SW480 (cell line): ENCODE measurements at places on chromosomes 7 and 10.
A peak's percentile ranks its signal among the peaks of the same experiment; 100 is the strongest.

DNA sequence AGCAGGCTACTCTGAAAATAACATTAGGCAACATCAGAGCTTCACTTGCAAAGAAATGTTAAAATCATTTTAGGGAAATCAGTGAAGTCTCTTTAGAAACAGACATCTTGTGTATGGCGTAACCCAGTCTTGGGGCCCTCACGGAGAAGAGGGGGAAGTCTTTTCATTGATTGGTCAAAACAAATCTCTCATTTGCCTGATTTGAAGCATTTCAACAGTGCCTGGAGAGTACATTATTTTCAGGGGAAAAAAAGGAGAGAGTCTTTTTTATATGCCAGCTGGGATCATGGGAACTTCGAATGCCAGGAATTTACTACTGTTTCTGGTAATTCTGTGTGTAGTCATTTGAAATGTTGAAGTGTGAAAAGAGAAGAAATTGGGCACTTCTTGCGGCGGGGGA lies 471.4 kb downstream of the PLXDC2 start:
- no peak for DNase-seq

GRCh38 chr7:2432910-2433712 lies 29.7 kb downstream of the CHST12 start:
- DNase-seq: no peak

DNA sequence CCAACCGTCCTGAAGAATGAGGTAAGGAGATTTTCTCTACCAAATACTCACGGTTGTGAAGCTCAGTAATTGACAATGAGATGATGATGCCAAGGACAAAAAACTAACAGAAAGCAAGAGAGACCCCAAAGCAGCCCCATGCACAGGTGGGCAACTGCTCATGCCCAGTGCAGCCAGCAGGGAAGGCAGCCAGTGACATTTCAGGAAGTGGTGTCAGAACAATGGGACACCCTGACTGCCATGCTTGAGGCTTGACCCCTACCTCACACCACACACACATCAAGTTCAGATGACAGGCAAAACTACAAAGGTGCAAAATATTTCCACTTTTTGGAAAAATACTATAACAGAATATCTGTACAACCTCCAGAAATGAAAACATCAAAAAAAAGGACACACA lies 66.9 kb downstream of the CFAP46 start:
- DNase-seq: no peak

- no peak for DNase-seq
Observed at GRCh38 chr10:61752111-61753011, 89.6 kb downstream of the CABCOCO1 start.

GRCh38 chr7:26052706-26053105 lies 99.3 kb upstream of the NFE2L3 start:
- DNase-seq: peak; percentile 70
